ENCODE measurements at places on chromosomes 5 and 9.

DNA sequence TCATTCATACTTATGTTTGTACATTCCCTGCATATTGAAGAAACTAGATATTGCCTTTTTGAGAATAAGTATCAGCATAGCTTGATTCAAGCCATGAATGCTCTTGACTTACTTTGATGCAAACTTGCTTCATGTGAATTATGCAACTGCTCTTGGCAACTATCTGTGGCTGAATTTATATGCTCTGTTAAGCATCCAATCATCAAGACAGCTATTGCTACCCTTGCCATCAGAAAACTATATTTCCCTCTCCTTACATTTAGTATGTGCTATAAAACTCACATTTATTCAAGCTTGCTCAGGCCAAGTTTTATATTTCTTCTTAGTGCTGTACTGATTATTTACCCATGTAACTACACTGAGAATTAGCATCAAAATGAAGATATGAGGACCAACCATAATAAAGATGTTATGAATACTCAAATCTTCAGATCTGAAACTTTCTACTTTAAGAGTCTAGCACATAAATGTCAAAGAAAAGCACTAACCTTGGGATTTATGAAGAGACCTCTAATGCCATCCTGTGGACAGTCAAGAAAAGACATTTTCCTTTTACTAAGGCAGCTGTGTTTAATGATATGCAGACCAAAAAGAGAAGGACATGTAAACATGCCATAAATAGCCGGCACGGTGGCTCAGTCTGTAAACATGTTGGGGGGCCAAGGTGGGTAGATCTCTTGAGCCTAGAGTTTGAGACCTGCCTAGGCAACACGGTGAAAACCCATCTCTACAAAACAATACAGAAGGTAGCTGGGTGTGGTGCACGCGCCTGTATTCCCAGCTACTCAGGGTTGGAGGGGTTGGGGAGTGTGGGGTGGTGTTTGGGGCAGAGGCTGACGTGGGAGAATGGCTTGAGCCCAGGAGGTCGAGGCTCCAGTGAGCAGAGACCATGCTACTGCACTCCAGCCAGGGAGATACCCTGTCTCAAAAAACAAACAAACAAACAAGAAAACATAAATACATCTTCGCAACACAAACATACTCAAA, 267.0 kb upstream of the TYRP1 start:
- DNase-seq, result peak; percentile 8

DNA sequence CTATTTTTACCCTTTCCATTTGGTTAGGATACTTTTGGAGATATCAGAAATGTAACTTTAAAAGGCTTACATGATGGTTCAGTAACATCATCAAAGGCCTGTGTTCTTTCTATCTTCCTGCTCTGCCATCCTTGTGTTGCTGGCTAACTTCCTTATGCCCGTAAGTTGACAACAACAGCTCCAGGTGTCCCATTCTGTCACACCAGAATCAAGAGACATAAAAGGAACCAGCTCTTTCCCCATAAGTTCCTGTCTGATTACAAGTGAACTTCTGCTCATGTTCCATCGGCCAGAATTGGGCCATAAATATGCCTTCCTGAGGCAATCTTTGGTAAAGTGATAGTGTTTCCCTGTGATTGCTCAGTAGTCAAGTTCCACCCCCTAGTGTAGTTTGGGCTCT, 92.4 kb downstream of the FAM170A start:
- DNase-seq, result no peak

DNA sequence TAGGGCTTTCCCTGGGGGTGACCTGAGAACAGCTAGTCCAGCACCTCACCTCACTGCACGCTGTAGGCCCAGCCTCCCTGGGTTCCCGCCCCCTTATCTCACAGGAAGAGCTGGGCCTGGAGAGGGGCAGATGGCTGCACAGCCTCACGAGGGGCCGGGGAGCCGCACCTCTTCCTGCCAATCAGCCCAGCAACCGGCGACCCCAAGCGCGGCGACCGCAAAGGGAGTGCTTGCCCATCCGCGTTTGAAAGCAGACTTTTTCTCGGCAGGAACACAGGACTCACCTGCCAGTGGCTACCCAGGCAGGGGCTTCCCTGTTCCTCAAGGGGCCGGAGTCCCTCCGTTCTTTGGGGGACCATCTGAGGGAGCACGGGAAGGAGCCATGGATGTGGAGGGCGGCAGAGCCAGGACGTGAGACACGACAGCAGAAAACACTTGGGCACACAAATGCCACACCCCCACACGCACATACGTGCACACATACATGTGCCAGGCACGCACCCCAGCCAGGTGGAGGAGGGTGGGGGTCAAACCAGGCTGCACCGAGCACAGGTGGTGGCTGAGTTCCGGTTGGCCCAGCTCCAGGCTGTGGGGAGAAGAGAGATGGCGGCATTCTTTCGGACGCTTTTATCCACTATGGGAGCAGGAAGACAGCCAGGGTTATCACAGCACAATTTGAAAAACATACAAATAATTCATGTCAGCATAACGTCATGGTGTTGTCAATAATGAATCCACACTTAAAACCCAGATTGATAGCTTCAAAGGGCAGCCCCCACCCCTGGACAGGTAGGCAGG, 11.3 kb downstream of the TMEM250 start:
- no peak for DNase-seq

GRCh38 chr5:1875281-1875842, 7.4 kb downstream of the IRX4 start:
- no peak for DNase-seq

DNA sequence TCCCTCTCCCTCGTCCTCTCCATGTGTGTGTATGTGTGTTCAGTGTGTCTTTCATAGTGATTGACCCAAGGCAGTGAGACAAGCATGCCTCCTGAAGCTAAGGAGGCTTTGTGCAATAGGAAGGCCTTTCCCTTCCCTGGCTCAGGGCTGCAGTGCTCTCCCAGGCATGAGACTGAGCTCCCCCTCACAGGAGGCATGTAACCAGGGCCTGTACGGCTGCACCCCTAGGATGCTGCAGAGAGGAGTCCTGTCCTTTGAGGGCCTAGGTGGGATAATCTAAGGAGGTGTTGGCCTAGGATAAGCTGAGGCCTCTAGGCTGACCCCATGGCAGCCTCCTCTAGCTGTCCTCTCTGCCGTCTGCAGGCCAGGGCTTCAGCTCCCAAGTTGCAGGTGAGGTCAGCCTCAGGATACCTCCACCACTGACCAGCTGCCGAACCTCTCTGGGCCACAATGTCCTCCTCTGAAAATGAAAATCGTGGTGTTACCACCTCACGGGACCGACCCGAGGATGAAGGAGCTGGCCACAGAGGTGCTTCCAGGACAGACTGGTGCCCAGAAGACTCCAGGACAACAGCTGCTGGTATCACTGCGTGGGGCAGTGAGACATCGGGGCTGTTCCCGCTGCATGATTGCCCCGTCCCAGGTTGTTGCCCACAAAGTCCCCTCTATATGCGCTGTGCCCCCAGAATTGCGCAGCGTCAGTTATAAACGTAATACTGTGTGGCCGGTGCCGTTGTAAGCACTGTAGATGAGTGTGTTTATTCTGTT, 129.6 kb downstream of the BARX1 start:
- DNase-seq, result no peak

DNA sequence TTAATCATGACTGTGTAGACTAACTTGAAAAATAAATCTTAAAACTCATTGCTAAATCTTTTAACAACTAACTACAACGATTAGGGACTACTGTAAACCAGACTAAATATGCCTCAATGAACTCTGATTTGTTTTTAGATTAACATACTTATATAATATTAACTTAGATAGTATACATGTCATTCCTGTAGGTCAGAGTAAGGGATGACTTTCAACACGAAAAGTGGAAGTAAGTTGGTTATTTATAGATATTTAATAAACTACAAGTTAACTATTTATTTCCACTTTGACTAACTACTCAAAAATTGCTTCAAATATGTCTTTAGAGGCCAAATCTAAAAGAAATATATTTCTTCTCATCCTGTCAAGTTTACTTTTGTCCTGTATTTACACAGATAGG, 795.6 kb downstream of the PTPRD start:
- no peak for DNase-seq

DNA sequence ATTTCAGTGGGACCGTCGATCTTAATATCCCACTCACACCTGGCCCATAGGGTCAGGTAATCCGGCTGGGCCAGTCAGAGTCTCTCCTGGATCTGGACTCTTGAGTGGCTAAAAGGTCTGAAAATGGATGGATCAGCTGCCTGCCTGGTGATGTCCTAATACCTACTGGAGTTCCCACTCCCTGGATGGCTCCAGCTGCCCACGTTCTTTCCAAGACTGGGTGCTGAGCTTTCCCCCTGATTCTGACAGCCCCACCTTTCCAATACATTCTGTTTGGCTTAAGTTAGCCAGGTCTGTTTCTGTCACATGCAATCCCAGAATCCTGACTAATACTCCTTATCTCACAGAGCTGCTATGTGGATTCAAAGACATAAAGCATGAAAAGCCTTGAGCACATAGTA, 10.2 kb downstream of the SH3PXD2B start:
- DNase-seq, result no peak

Data from muscle of back (tissue), 13 donors.